Lung (tissue), 17 donors: ENCODE measurements at places on chromosomes 2 and 18. TPM values are rescaled to one million over a fixed set of nuclear protein-coding genes. Genes with fewer than 3 reads are reported as not detected.

Gene ZFAND2B
- 37.7 TPM for polyA plus RNA-seq

Gene HOXD9
- polyA plus RNA-seq: 0.37 TPM

Gene ANAPC1
- 9.0 TPM for polyA plus RNA-seq

Gene ANKRD30BL
- polyA plus RNA-seq: not detected

Gene CAVIN2
- 55.1 TPM for polyA plus RNA-seq

Gene RBMS1
- 59.2 TPM for polyA plus RNA-seq

Gene ACMSD
- 0.14 TPM for polyA plus RNA-seq

Gene HOXD12
- not detected for polyA plus RNA-seq

Gene ARHGAP15
- 13.4 TPM for polyA plus RNA-seq

Gene TSPYL6
- polyA plus RNA-seq: not detected

Gene AQP12B
- not detected for polyA plus RNA-seq

Gene KIF3C
- polyA plus RNA-seq: 2.2 TPM

Gene FLACC1
- 1.0 TPM for polyA plus RNA-seq

Gene HTR2B
- polyA plus RNA-seq: 0.24 TPM

Gene ADGRF3
- polyA plus RNA-seq: 0.10 TPM

Gene CCDC148
- polyA plus RNA-seq: 0.80 TPM

Gene CCDC138
- 1.8 TPM for polyA plus RNA-seq

Gene TWIST2
- 10.1 TPM for polyA plus RNA-seq

Gene EPAS1
- 337 TPM for polyA plus RNA-seq

Gene NT5DC4
- polyA plus RNA-seq: 0.53 TPM

Gene IL36RN
- 0.01 TPM for polyA plus RNA-seq

Gene SLC35F6
- 21.6 TPM for polyA plus RNA-seq

Gene CFC1
- 1.3 TPM for polyA plus RNA-seq

Gene KYNU
- polyA plus RNA-seq: 33.9 TPM

Gene OSR1
- 8.6 TPM for polyA plus RNA-seq

Gene RMDN2
- 7.7 TPM for polyA plus RNA-seq

Gene TEX44
- polyA plus RNA-seq: not detected

Gene C2orf78
- polyA plus RNA-seq: not detected

Gene COL4A4
- polyA plus RNA-seq: 2.7 TPM

Gene OTX1
- polyA plus RNA-seq: 0.39 TPM

Gene AKAIN1
- not detected for polyA plus RNA-seq

Gene TDRD15
- polyA plus RNA-seq: not detected

Gene SKA1
- 0.57 TPM for polyA plus RNA-seq

Gene RASGRP3
- 3.6 TPM for polyA plus RNA-seq

Gene GATA6
- polyA plus RNA-seq: 11.3 TPM

Gene TUBA4B
- polyA plus RNA-seq: 8.7 TPM

Gene SPP2
- not detected for polyA plus RNA-seq

Gene CCT4
- 84.3 TPM for polyA plus RNA-seq

Gene LINC00305
- 0.44 TPM for polyA plus RNA-seq

Gene SLC5A7
- 0.06 TPM for polyA plus RNA-seq

Gene CXCR1
- 49.0 TPM for polyA plus RNA-seq

Gene CPO
- 0.07 TPM for polyA plus RNA-seq

Gene EML6
- 1.3 TPM for polyA plus RNA-seq

Gene MGAT5
- 3.6 TPM for polyA plus RNA-seq

Gene STK39
- polyA plus RNA-seq: 8.5 TPM

Gene ABCB11
- 0.02 TPM for polyA plus RNA-seq

Gene MOGAT1
- 0.08 TPM for polyA plus RNA-seq

Gene DSG4
- not detected for polyA plus RNA-seq

Gene IL1RL2
- polyA plus RNA-seq: 0.35 TPM

Gene ZSWIM2
- polyA plus RNA-seq: not detected

Gene PPIG
- 55.5 TPM for polyA plus RNA-seq

Gene SULT1C4
- 1.7 TPM for polyA plus RNA-seq
